ENCODE measurements at places on chromosomes 7 and 10. TPM values are rescaled to one million over a fixed set of nuclear protein-coding genes. Genes with fewer than 3 reads are reported as not detected.

DNA sequence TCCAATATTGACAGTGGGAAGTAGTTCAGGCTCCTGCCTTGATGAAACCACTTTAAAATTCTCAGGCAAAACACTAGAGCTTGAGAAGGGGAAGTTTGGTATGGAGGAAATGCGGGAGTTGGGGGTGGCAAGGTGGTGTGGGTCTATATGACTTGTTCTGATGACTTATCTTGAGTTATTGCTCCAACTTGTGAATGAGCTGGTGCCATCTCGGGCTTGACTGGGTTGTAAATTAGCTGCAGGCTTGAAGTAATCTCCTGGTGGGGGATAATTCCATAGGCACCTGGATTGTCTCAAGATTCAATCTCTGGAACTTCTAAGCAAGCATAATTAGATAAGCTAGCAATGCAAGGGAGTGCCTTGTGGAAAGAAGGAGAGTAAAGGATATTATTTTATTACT is 29.0 kb downstream of the MRPL32 start:
- DNase-seq = no peak

GRCh38 chr7:142557971-142558582 is 191.2 kb upstream of the PRSS1 start:
- no peak for DNase-seq

TMEM248 gene
- 50.2 TPM for total RNA-seq

GRCh38 chr10:19778996-19779395 is 37.2 kb upstream of the PLXDC2 start:
- DNase-seq = no peak

C10orf53 gene
- not detected for total RNA-seq
